Myometrial cell (primary cell): ENCODE measurements at places on chromosomes 2 and 18. TPM values are rescaled to one million over a fixed set of nuclear protein-coding genes. Genes with fewer than 3 reads are reported as not detected.

The PRKAG3 gene
- not detected in 2 replicates for total RNA-seq

The ALPP gene
- not detected in 2 replicates for total RNA-seq

The VAMP5 gene
- 89.7 and 102 TPM in 2 replicates for total RNA-seq

The FAM124B gene
- total RNA-seq, result not detected in 2 replicates

The ITGB1BP1 gene
- 100 and 129 TPM in 2 replicates for total RNA-seq

The CRACDL gene
- not detected in 2 replicates for total RNA-seq

The HMSD gene
- 0.86 and 0.89 TPM in 2 replicates for total RNA-seq

The MBD2 gene
- total RNA-seq, result 18.1 and 22.5 TPM in 2 replicates

The C1D gene
- 19.6 and 44.3 TPM in 2 replicates for total RNA-seq

The ZNF516 gene
- total RNA-seq, result 21.0 and 23.7 TPM in 2 replicates

The CRYGC gene
- not detected in 2 replicates for total RNA-seq

The DOK6 gene
- under 0.01 TPM in 2 replicates for total RNA-seq

The STON1 gene
- total RNA-seq, result 15.0 and 19.7 TPM in 2 replicates

The KIF5C gene
- 0.18 and 0.29 TPM in 2 replicates for total RNA-seq

The GKN2 gene
- total RNA-seq, result not detected in 2 replicates

The TWIST2 gene
- 78.7 and 80.6 TPM in 2 replicates for total RNA-seq

The STARD7 gene
- 94.0 and 122 TPM in 2 replicates for total RNA-seq

The PTH2R gene
- not detected in 2 replicates for total RNA-seq

The RIT2 gene
- not detected in 2 replicates for total RNA-seq

The CASP8 gene
- 15.6 and 27.6 TPM in 2 replicates for total RNA-seq

The EVX2 gene
- not detected in 2 replicates for total RNA-seq

The AMER3 gene
- not detected in 2 replicates for total RNA-seq

The GPR75 gene
- 1.4 and 1.8 TPM in 2 replicates for total RNA-seq
